ENCODE measurements at places on chromosomes 2 and 18.

- DNase-seq = no peak
These were observed 71.2 kb downstream of the MAIP1 start for GRCh38 chr2:200026332-200027230.

DNA sequence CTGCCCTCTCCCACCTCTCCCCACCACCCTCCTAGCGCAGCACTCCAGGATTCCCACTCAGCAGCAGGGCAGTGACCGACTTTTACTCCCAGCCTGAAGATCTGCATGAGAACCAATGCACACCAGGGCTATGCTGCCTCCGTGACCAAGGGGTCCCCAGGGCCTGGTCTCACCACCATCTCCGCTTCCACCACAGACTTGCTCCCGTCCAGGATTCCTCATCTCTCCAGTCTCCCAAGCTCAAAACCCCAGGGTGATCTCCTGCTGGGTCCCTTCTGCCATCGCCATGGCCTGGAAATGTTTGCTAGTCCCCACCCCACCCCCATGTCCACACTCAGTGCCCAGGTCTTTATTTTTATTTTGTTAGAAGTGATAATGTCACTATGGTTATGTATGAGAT is 2.1 kb upstream of the CIDEA start:
- no peak for DNase-seq

- DNase-seq = no peak
These were observed 680.9 kb downstream of the IRS1 start for GRCh38 chr2:226118471-226119429.

DNA sequence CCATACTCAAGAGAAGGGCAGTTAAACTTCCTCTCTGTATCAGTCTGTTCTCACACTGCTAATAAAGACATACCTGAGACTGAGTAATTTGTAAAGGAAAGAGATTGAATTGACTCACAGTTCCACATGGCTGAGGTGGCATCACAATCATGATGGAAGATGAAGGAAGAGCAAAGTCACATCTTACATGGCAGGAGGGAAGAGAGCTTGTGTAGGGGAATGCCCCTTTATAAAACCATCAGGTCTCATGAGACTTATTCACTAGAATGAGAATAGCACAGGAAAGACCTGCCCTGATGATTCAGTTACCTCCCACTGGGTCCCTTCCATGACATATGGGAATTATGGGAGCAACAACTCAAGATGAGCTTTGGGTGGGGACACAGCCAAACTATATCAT is 1.4 kb upstream of the IL36B start:
- DNase-seq = no peak

- peak; percentile 45 for DNase-seq
These were observed 59.7 kb downstream of the PTH2R start for GRCh38 chr2:208466151-208466919.

- peak; percentile 5 for DNase-seq
These were observed 36.0 kb downstream of the PAIP2B start for GRCh38 chr2:71190656-71191569.

DNA sequence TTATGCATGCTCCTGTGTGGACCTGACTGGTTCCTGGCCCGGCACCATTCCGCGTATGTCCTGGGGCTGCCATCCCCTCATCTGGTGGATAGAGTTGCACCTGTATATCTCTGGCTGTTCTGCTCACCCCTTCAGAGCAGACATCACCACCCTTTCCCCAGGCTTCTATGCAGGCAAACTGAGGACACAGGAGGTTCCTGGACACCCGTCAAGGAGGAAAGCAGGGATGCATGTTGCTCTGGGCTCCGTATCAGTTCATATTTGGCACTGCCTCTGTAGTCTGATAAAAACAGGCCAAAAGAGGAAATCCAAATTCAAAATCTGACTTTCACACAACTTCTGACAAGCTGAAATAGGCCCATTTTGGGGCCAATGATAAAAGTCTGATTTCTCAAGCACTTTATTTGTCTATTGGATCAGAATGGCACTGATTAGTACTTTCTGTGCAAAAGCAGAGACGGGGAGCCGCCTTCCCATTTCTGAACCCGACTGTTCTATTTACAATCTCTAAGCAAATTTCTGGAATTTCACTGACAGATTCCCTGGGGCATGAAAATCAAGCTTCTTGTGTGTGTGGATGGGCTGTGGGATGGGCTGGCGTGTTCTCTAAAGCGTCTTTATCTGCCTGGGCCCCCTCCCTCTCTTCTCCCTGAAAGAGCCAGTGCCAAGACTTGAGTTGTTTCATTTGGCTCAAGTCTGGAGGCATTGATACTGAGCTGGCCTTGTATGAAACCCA is 96.9 kb downstream of the SETBP1 start:
- no peak for DNase-seq

DNA sequence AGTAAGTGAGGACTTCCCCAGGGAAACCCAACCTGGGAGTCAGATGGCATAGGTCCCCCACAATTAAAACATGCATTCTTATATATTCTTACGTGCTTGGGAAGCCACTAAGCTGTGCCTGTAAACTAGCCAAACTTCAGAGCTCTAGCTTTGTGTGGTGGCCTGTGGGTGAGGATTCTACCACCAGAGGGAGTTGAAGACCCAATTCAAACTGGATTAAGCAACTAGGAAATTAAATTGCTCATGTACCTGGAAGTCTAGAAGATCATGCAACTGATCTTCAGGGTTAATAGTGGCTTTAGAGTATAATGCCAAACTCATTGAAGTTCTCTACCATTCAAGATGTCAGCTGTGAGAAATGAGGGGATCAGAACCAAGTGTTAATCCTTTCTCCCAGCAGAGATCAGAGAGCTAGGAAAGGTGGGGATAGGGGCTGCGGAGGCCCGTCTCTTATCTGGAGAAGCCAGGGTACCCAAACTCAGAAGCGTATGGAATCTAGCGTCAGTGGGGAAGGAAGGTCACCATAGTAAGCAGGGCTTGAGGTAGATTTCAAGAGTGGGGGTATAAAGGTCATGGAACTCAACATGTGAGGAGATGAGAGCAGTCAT is 53.2 kb upstream of the CCDC85A start:
- DNase-seq = no peak

DNA sequence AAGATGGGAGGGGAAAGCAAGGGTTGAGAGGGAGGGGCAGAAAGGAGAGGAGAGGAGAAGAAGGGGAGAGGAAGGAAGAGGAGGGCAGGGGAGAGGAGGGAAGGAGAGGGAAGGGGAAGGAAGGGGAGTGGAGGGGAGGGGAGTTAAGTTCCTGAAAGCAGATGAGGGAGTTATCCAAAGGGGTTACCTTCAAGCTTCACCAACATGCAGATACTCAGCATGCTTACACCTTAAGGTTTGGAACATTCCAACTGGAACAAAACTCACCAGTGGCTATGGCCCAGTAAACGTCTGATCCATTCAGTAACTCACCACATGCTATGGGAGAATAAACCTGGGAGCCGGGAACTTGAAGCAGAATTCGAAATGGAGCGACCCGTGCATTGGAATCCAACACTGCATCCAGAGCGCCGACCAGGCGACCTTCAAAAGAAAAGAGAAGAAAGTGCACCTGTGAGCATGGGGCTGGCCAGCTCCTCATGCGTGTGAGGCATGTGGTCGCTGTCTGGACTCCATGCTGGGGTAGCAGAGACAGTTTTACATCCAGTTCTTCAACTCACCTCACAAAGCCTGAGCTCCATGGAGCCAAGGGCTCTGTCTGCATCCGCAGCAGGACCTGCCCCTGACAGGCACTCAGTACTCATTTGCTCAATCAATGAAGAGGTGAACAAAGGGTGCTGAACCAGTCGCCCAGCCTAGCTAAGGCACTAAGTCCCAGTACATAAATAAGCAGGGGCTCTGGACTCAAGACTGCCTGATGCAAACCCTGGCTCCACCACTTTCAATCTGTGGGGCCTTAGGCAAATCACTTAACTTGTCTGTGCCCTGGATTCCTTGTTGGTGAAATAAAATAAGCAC is 61.0 kb downstream of the TBC1D8 start:
- no peak for DNase-seq

DNA sequence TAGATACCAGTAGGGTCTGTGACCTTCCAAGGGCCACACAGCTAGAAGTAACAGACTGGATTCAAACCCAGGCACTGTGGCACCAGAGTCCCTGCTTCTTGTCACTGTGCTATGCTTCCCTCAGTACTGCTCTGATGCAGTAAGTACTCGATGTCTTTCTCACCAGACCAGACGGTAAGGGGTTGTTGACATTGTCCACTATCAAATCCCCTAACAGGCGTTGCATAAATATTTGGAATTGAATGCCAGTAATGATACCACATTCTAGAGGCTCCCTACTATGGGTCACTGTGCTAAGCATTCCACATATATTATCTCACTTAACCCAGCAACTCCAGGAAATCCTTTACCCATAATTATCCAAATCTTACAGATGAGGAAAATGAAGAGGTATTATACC is 223.1 kb downstream of the C1D start:
- DNase-seq = no peak

GRCh38 chr2:189049709-189050164 is 75.6 kb downstream of the COL3A1 start:
- DNase-seq = no peak

GRCh38 chr2:196584903-196585302 is 54.6 kb upstream of the CCDC150 start:
- DNase-seq = no peak

- no peak for DNase-seq
These were observed 226.8 kb downstream of the LDLRAD4 start for GRCh38 chr18:13445241-13445897.

DNA sequence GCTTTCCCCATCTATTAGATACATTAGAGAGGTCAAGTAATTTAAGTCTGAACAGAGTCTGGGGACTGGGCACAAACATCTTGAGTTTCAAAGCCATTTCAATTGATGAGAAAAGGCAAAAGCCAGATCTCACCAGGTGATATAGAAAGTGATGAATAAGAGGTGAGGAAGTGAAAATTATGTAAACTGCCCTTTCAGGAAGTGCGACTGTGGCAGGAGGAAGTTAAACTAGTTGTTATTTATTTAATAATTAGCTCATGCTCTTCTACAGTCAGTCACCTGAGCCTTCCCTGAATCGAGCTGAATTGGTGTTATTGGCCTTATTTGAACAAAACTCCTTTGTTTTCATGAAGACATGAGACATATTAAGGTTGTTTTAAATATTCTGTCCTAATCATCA is 115.1 kb downstream of the CDH20 start:
- DNase-seq = no peak

DNA sequence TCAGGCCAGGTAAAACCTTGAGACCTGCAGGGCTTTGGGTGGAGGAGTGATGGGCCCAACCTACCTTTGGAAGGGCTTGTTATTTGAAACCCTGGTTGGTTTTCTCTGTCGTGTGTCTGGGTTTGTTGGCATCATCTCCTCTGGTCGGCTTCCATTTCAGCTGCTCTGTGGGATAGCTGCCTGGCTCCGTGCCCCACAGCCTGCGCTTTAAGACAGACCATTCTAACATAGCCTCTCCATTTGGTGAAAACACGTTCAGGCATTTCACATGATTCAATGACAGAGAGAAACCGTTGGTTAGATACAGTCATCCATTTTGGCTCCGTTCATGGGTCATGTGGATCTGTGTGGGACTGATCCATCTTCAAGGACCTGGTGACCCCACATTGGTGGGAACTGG is 37.0 kb upstream of the LYPD6B start:
- DNase-seq = no peak

DNA sequence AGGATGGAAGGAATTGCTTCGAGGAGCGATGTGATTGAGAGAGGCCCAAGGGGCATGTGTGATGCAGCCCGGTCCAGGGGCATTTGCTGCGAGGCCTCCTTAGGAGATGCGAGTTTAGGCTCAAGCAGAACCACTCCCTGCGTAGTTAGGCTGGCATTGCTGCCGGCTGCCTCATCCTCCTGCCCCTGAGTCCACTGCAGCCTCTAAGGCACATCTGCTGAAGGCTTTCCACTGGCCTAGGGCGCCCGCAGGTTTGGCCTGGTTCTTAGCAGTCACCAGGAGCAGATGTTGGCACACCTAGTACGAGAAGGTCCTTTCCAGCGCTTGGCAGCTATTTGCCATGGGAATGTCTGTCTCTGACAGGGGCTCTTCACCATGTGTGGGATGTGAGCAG is 20.7 kb downstream of the INPP5D start:
- DNase-seq = no peak

DNA sequence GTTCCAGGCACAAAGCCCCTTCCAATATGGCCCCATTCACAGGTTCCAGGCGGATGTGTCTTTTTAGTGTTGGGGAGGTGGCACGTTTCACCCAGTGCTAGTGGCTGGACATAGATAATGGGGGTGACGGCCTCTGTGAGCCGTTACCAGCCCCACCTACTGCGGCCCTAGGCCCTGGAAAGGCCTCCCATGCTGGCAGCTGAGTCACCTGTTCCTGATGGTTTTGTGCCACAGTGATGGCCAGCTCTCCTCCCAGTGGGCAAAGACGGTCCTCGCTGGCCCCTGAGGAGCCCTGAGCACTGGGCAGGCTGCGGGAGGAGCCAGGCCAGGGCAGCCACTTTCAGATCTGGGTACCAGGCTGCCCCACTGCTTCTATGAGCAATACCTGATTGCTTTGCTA is 40.0 kb upstream of the GPC1 start:
- DNase-seq = no peak

GRCh38 chr2:113126845-113127645 is at the start of gene IL1RN:
TSS of gene IL1RN (plus strand) at chr2:113127598. CDS start at chr2:113127625, 27 bp downstream.
- no peak for DNase-seq

- no peak for DNase-seq
These were observed 601.0 kb downstream of the XIRP2 start for GRCh38 chr2:167489325-167489724.

GRCh38 chr2:5254791-5255332 is 437.3 kb upstream of the SOX11 start:
- DNase-seq = no peak

- DNase-seq = no peak
These were observed 1.5 kb downstream of the IL1B start for GRCh38 chr2:112835061-112835501.

DNA sequence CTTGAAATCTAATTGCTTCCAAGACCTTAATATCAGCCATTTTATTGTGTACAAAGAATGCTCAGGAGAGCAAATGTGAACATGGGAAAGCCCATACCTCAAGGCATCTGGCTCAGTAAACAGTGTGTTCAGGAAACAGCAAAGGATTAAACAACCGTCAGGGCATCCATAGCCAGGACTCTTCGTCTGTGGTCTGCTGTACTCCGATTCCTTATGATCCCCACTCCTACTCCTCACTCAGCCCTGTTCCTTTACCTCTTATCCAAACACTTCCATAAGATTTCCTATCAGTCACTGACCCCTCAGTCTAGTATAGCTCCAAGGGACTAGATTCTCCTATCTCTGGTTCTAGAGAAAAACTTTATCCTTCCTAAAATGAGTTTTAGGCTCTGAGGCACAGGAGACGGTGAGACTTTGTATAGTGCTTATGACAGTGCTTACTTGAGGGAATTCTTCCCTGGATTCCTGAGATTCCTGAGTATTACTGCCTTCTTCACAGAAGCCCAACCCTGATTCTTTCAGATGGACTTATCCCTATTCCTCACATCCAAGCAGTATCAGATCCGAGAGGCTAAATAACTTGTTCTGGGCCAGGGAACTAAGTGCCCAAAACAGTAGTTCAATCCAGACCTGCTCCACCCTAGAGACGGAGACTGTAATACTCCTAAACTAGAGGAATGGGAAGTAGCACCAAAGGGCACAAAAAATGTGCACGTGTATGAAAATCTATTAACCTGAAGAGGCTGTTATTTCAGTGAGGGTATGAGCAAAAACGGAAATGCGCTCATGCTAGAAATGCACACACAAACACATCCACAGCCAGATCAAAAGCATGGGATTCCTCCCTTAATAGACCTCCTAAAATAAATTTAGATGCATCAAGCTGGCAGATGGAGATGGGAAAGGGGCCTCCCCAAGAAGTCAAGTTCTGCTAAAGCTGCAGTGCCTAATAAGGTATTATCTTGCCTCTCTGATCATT is 42.1 kb upstream of the SIGLEC15 start:
- no peak for DNase-seq
